SK-N-SH treated with all-trans-retinoic acid at 6 μM for 48 hours (cell line): ENCODE measurements at places on chromosomes 1 and 21.

- ATAC-seq: no peak
Measured at GRCh38 chr1:161069731-161070270, at the start of gene ARHGAP30. Gene ARHGAP30 (minus strand): TSS chr1:161069891. CDS start chr1:161069624, 267 bp downstream.

DNA sequence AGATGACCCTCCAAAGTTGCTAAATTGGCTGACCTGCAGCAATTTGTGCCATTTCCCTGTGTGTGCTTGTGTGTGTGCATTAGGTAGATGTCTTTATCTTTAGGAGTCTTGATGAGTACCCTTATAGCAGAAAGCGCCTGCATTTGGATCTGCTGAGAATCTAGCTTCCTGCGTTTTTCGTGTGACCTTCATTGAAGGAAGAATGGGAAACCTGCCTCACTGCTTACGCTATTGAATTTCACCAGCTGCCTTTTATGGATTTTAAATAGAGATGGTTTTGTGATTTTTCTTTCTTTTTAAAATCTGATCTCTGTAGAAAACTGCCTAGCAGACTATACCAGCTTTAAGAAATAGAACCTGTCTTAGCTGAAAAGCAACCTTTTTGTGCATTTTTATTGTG is 124.5 kb downstream of the CACHD1 start:
- ATAC-seq: no peak

- ATAC-seq: no peak
Measured at GRCh38 chr1:15628003-15628402, 10.7 kb downstream of the DDI2 start.

GRCh38 chr21:46129846-46130651 is 25.3 kb downstream of the FTCD start:
- ATAC-seq: no peak

- ATAC-seq: no peak
Measured at GRCh38 chr1:115977499-115978258, 1.4 kb downstream of the SLC22A15 start.

DNA sequence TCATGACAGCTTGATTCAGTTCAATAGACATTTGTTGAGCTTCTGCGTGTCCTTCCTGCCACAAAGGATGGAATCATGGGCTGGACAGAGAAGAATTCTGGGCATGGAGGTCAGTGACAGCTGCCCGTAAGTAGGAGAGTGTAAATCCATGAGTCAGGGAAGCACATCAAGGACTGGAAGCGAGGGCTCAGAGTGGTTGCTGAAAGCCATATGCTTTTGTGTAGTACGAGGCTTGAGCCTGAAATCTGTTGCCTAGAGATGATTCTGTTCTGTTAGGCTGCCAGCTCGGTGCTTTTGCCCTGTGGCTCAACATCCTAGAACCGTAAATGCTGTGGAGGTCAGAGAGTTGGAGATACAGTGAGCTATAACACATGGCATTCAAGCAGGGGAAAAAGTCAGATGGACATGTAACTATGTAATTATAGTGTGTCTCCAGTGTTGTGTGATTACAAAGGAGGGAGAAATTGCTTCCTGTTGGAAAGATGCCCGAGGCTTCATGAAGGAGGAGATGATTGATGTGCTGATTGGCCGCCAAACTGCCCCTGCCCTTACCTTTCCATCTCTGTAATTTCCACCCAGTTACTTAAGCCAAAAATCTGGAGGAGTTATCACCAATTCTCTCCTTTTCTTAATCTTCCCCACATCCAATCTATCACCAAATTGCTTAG is 92.8 kb upstream of the CACNA1E start:
- no peak for ATAC-seq

DNA sequence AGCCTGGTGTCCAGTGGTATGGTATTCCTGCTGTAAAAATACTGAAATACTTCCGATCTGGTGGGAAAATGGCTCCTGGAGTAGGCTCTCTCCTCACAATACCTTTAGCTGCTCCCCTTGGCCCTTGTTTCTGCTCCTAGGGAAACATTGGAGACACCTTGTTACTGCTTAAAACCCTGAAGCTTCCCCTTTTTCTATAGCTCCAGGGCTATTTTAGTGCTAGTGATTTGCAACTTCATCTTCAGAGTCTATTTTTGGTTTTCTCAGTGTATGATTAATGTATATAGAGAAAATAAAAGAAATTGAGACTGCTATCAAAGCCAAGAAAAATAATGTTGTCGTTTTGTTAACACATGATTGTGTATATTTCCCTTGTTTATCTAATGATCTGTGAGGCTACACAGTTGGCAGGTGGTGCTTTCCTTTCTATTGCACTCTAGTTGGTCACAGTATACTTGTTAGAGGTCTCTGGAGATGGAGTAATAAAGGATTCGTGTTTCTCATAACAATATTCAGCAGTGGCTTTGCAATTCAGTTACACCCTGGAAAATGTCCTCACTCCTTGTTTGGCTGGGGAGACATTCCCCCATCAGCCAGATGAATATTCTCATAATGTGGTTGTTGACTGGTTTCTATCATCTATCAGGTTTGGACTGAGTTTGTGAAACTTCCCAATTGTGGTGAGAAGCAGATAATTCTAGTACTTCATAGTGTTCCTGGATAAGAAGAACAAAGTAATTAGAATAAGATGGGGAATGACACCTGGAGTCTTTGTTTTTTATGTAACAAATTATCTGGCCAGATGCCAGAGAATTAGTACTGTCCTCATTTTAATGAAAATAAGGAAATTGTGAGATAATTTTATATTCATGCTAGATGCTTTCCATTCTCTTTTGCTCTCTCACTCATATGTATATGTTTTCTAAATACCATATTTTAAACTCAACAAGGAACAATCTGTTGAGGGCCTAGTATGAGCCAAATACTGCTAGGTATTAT is 44.8 kb upstream of the CACYBP start:
- no peak for ATAC-seq

DNA sequence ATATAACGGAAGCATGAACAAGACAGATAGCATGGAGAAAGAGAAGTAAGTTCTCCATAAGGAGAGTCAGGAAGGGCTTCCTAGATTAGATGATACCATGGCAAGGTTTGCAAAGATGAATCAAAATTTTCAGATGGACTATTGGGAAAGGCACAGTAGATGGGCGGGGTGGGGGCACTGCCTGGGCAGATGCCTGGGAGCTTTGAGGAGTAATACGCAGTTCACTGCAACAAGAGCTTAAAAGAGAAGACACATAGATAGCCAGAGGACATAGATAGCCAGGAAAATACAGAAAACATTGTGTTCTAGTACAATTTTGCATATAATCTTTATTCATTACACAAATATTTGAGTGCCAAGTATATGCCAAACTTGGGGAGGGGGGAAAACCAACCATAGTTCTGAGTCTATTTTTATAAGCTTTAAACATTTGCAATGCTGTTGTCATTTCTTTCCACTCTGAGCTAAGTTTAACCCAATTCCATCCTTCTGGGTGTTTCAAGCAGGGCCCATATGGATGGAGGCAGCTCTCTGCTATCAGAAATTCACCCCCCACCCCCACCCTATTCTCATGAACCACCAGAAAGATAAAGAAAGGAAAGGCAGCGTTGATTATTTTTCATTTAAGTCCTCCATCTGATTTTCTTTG is 120.6 kb downstream of the NUF2 start:
- ATAC-seq: no peak

DNA sequence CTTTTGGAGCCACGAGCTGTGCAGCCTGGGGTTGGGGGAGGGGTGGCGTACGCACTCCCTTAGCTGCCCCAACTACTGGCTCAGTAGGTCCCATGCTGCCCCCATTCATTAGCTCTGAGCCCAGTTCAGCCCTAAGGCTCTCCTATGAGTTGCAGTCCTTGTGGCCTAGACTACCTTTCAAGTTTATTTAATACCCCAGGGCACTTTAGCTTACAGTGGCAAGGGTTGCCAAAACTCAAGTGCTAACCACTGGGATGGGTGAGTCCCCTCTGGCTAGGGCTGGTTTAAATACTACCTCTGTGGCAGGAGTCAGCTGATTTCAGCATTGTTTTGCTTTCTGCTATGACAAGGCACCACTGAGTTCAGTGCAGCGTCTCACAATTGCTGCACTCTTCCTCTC is 118.2 kb downstream of the ODF2L start:
- ATAC-seq: no peak

DNA sequence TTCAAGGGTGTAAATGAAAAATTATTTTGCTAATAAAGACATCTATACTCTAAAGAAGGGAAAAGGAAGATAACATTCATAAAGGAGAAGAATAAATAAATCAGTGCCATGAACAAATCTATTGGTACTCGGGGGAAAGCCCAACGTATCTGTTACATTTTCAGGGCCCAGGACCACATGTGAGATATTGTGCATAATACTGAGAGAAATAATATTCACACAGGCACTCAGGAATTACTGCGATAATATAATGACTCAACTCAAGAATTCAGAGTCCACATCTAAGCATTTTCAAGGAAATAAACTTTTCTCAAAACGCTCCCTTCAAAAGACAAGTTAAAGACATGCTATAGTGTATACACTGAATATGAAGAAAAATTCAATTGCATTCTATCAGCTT is 108.8 kb downstream of the SMYD2 start:
- ATAC-seq: no peak

DNA sequence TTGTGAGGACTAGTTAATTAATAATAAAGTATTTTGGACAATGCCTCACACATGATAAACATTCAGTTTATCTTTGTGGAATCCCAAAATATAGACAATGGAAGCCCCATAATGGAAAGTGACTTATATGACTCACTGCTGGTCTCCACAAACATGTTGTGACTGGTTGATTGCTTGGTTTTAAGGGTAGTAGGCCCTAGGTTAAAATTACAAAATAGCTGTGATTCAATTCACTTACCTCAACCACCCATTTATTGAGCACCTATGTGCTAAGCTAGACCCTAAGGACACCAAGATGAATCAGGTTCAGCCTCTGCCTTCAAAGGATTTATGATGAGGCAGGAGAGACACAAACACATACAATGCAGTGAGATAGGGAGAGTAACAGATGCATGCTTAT is 42.4 kb downstream of the KANK4 start:
- no peak for ATAC-seq

DNA sequence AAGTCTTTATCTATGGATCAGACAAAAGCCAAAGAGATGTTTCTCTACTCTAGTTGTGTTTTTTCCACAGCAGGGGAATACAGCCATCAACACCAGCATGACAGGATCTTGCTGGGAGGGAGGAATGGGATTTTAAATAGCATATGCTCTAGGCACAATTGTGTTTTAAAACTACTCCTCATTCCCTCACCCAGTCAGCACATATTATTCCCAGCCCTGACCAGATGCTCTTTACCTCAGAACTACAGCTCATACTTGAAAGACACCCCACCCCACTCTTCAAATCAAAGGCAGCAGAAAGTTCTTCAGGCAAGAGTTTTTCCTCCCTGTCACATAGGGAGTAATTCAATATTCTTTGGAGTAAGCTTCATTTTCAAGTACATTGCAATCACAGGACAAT is 46.2 kb upstream of the TBX15 start:
- ATAC-seq: no peak

DNA sequence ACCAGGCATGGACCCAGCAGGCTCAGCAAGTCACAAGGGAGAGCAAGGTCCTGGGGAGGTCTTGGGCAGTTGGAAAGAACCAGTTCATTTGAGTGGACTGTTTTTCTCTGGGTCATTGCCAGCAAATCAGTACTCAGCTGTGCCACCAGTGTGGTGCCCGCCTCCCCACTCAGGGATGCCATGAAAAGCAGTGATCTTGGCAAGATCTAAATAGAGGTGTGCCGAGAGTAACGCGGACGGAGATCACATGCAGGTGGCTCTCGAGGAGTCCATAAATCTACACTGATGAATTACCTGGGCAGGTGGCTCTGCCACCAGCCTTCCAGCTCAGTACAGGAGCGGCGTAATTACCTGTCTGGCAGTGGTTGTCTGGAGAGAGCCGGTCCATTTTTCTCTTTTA is 642.2 kb downstream of the PTPRU start:
- no peak for ATAC-seq

DNA sequence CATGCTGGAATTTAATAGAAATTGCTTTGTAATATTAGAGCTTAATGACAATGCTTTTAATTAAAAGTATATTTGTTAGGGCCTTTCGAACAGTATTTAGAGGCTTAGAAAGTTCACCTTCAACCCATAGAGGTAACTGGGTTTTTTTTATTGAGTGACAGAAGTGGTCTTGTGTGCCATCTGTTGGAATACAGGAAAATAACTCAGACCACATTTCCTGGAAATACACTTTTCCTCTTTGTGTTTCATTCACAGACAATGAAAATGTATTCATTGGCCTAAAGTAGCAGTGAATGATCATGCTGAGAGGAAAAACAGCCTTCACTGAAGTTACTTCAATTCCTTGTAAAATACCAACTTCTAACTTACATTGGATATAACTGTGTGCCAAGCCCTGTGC is 83.6 kb upstream of the L1TD1 start:
- ATAC-seq: no peak

DNA sequence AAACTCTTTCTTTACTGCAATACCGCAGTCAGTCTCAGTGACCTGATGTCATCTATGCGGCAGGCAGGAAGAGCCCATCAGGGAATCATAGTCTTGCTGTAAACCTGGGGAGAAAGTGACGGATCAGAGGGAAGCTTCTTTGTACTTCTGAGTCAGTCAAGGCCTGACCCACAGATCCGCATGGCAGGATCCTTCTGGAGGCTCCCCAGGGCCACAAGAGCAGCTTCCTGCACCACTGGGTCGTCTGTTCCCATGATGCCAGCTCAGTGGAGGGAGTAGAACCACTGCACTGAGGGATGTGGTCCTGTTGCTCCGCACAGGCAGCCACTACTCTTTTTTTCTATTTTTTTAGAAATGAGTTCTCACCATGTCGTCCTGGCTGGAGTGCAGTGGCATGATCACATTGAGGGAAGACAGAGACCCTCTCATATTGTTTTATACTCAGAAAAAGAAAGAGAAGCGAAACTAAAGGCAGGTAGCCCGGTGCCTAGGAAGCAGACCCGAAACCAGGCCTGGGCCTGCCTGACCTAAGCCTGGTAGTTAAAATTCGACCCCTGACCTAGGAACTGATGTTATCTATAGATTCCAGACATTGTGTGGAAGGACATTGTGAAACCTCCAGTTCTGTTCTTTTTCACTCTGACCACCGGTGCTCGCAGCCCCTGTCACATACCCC is 6.3 kb upstream of the ERVH48-1 start:
- ATAC-seq: no peak

DNA sequence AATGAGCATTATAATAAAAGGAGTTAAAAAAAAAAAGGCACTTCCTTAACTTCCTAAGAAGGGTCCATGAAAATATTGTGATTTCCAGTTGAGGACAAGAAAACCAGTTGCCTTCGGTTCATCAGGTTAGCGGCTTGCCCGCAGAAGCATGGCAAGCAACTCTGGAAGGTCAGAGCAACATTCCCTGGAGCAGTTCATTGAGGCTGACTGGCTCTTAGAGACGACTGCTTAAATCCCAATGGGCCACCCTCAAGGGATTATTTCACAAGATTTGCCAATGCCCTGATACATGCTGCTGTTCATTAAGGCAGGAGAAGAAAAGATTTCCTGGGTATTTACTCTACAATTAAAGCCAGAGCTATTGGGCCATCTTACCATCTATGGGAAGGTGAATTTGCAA is 29.0 kb upstream of the CASQ2 start:
- no peak for ATAC-seq
